Activated naive CD4-positive, alpha-beta T cell treated with anti-CD3 and anti-CD28 coated beads for 36 hours (primary cell): ENCODE measurements at places on chromosomes 1 and 21.

GRCh38 chr1:44409757-44410156 is 4.7 kb downstream of the RNF220 start:
- no peaks in the 10 kb centered on the region for H3K36me3 ChIP-seq
- no peak overlapping the region for H3K27ac ChIP-seq
- peaks cover 38% of the 10 kb centered on the region for H3K27me3 ChIP-seq

DNA sequence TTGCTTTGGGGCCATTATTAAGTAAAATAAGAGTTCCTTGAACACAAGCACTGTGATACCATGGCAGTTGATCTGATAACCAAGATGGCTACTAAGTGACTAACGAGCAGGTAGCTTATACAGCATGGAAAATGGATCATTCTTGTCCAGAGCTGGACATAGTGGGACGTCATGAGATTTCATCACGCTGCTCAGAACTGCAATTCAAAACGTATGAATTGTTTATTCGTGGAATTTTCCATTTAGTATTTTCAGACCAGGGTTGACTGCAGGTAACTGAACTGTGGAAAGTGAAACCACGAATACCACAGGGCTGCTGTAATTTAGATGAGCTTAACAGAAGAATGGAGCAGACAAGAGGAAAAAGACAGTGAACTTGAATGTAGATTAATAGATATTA is 38.9 kb downstream of the CCDC18 start:
- peak overlapping the region; percentile 54 for H3K27ac ChIP-seq
- no peaks in the 10 kb centered on the region for H3K27me3 ChIP-seq
- H3K36me3 ChIP-seq: peaks cover 42% of the 10 kb centered on the region
- peak; percentile 40 for DNase-seq

- DNase-seq: no peak
- H3K27me3 ChIP-seq: no peaks in the 10 kb centered on the region
- peaks cover 3% of the 10 kb centered on the region for H3K4me1 ChIP-seq
Observed at GRCh38 chr1:41925712-41926111, 7.0 kb upstream of the HIVEP3 start.

- no peak overlapping the region for H3K4me3 ChIP-seq
- no peaks in the 10 kb centered on the region for H3K27me3 ChIP-seq
- DNase-seq: no peak
- H3K27ac ChIP-seq: no peak overlapping the region
Observed at GRCh38 chr1:23163395-23163794, 5.3 kb downstream of the LUZP1 start.
